ENCODE measurements at places on chromosomes 6 and 20. TPM values are rescaled to one million over a fixed set of nuclear protein-coding genes. Genes with fewer than 3 reads are reported as not detected.

The KATNA1 gene
- total RNA-seq, result 36.2 TPM

The NOTCH4 gene
- 0.77 TPM for total RNA-seq

The C6orf58 gene
- total RNA-seq, result not detected

The VSTM2L gene
- total RNA-seq, result 1.5 TPM

The LEMD2 gene
- 51.9 TPM for total RNA-seq

The EBF4 gene
- total RNA-seq, result 0.99 TPM

The METTL24 gene
- total RNA-seq, result 2.6 TPM

The SEMG1 gene
- total RNA-seq, result not detected

The TSPO2 gene
- total RNA-seq, result not detected

The CD83 gene
- 5.0 TPM for total RNA-seq

The MYL9 gene
- total RNA-seq, result 25.4 TPM
